ENCODE measurements at places on chromosomes 2 and 18.

GRCh38 chr18:3722649-3723433 is 272.9 kb downstream of the TGIF1 start:
- DNase-seq, result no peak

- no peak for DNase-seq
Measured at GRCh38 chr2:78782196-78782595, 243.3 kb upstream of the REG3G start.

DNA sequence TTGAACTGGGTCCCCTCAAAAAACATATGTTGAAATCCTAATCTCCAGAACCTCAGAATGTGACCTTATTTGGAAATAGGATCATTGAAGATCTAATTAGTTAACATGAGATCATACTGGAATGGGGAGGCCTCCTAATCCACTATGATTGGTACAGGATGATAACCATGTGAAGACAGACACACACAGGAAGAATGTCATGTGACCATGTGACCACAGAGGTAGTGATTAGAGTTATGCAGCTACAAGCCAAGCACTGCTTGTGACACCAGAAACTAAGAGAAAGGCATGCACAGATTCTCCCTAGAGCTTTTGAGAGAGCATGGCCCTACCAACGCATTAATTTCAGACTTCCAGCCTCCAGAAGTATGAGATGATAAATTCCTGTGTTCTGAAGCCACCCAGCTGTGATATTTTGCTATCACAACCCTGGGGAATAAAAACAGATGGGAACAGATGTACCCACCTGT is 47.0 kb upstream of the TGIF1 start:
- DNase-seq, result no peak

GRCh38 chr2:185665251-185665814 is 73.3 kb upstream of the FSIP2 start:
- DNase-seq, result no peak

DNA sequence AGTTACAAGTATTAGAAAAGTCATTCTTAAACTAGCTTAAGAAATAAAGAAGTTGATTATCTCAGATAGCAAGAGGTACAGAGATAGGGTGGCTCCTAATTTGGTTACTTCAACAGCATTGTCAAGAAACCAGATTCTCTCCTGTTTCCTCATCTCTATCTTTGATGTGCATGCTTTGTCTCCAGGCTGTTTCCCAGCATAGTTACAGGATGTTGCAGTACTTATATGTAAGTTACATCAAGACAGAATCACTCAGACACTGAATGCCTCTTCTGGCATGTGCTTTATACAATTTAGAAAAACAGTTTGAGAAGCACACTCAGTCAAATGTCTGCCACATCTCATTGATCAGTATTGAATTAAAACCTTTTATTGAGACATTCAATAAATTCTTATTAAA is 189.5 kb upstream of the UBE2E3 start:
- no peak for DNase-seq

- DNase-seq, result no peak
Measured at GRCh38 chr2:152693033-152693432, 24.2 kb downstream of the PRPF40A start.

DNA sequence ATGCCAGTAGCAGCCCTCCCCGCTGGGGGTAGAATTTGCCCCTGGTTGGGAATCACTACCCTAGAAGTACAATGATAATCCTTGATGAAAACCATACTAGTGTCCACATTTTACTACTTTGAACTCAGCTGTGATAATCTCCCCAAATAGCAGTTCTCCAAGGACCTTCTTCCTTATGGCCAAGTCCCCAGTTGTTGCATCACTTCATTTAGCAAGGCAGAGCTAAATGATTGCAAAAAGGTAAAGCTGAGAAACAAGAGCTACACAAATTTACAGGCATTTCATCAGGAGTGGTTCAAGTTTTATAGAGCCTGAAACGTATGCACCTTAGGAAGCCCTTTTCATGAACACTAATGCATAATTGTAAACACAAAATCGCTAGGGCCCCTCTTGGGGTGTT is 44.9 kb upstream of the REL start:
- DNase-seq, result no peak

GRCh38 chr2:5612666-5613065 is 79.5 kb upstream of the SOX11 start:
- DNase-seq, result no peak
